ENCODE measurements at places on chromosomes 12 and 14.

- DNase-seq, result no peak
Observed at GRCh38 chr12:46342562-46343033, 30.0 kb downstream of the SLC38A2 start.

DNA sequence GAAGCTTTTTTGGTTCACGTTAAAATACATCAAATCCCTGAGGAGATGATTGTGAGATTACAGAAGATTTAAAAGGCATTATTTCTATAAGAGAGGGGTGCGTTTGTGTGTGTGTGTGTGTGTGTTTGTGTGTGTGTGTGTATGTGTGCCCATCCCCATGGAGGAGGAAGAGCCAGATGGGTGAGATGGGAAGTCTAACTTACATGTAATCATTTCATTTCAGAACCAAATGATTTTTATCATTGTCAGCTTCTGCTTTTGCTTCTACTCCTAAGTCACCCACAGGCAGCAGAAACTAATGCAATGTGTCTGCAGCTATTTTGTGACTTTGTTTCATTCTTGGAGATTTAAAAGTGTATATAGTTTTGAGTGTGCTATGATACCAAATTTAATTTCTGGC lies 68.7 kb downstream of the SLC4A8 start:
- no peak for DNase-seq

DNA sequence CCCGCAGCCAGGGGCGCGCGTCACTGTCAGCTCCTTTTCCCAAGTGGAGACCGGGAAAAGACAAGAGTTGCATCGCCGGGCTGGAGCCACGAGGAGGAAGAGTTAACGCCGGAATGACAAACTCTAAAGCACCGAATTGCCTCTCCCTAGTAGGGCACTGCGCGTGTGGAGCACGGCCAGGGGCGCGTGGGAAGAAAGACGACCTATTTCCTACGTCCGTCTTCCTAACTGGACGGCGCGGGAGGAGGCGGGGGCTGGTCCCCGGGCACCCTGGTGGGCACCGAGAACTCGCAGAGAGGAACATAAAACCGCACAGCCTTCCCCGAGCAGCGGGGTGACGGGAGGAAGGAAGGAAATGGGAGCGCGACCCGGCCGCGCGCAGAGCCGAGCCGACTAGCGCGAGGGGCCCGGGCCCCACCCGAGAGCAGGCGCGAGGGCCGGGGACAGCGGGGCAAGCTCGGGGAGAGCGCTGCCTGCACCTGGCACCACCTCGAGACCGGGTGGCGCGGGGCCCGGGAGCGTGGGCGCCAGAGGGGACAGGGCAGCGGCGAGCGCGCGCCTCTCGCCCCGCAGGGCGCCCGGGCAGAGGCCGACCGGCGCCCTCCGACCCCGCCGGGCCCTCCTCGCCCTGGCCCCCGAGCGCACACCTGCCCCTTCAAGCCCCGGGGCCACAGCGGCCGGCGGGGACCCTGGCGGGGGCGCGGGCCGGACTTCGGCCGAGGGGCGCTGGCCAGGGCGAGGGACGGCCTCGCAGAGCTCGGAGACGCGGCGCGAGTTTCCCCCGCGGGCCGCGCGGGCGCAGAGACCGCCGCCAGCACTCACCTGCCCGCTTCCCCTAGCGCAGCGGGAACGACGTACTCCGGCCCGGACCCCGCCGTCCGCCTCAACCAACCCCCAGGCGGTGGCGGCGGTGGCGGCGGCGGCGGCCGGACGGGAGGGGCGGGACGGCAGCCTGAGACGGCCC lies at the start of gene SETD3:
SETD3 (minus strand) TSS at position 954 of the 964 bp plus-strand sequence. CDS start 15,054 bp downstream, outside the sequence.
- DNase-seq, result peak; percentile 52

GRCh38 chr14:43956741-43957140 lies 550.3 kb downstream of the FSCB start:
- no peak for DNase-seq

DNA sequence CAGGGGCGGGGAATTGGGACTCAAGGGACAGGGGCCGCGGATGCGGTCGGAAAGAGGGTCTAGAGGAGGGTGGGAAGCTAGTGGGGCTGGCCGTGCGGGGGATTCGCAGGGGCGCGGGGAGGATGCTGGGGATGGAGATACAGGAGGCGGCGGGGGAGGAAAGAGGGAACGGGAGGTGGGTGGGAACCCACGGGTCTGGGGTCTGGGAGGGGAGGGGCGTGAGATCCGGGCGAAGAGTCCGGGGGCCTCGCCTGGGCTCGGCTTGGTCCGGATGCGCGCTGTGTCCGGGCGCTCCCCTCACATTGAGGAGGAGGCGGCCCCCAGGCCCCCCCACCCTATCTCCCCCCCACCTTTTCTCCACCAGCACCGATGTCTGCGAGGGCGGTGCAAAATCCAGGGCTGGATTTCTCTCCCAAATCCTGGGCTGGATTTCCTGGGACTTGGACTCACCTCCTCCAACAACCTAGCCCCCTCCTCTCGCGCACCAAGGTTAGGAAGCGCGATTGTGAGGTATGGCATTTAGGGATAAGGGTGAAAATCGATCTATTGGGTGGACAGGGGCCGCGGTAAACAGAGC lies at the start of gene AGAP2:
AGAP2 (minus strand) TSS at position 82 of the 577 bp plus-strand sequence. CDS start 496 bp downstream, outside the sequence.
- DNase-seq, result no peak

GRCh38 chr12:12323591-12323990 lies 26.5 kb downstream of the MANSC1 start:
- no peak for DNase-seq

GRCh38 chr12:31768046-31768445 lies 39.2 kb upstream of the AMN1 start:
- no peak for DNase-seq

DNA sequence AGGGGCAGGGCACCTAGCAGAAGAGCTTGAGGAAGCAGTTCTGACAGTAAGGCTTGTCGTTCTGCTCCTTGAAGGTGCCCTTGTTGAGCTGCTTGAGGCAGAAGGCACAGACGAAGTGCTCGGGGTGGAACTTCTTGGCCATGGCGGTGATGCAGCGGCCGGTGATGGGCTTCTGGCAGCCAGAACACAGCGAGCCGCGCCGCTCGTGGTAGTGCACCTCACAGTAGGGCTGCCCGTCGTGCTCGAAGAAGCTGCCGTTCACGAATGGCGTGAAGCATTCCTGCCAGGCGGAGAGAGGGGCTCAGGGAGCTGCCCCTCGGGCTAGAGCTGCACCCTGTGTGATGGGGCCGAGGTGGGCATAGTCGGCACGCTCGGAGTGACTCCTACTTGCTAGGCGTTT lies 11.4 kb upstream of the RPLP0 start:
- no peak for DNase-seq

DNA sequence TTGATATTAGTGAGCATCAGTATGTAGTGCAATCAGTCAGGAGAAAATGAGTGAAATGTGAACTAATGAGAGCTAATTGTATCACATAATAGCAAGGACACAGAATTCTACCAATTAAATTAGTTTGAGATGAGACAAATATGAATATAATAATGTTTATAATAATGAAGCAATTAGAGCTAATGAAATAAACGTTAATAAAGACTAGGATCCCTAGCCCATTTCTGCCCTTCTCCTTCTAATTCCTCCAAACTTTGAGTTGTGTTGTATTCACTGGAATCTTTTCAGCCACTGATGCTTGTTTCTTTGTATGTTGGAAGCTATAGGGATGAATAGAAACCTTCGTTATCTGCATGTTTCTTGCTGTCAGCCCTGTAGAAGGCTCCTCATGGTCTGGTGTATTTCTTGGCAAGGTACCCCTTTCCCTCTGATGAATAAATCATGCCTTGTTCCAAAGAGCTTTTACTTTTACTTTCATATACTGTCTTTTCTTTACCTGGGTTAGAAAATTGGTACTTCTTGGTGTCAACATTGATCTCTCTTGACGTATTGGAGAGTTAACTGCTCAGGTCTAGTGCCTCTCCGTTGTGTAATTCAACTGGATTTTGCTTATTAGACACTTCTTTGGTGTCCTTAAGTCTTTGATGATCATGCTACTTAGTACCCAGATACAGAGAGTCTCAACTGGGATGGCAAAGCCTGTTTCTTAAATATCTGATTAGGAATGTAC lies 154.8 kb downstream of the PTCSC3 start:
- DNase-seq, result no peak

DNA sequence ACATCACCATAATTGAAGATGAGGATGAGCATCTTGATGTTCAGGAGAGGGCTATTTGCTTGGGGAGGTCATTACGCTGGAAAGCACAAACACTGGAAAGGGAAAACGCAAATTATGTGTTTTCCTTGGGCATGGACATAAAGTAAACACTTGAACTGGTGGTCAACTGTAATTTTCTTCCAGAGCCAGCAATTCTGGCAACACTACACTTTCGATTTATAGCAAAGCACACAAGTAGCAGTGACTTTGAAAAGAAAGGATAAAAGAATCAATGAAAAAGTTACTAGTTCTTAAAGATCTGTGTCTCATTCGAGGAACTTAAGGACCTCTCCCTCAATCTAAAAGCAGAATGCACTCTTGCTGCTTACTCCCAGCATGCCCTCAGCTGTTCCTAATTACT lies 2.2 kb downstream of the CLEC14A start:
- no peak for DNase-seq

- no peak for DNase-seq
Observed at GRCh38 chr12:112375105-112375504, 7.1 kb downstream of the HECTD4 start.

DNA sequence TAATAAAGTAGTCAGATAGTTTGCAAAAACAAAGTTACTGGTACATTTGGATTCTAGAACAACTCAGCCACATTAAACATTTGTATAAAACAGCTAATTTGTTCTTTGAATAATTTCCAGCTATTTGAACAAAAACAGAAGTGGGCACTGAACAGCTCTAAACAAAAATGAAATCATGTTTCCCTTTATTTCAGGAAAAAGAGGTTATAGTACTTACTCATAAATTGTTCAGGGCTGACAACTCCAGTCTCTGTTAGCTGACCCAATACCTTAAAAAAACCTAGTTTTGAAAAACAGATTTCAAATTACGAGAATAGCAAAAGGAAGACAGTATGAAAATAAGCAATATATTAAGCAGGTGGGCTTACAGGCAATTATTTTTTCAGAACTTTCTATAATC lies 8.2 kb downstream of the GNPNAT1 start:
- no peak for DNase-seq

- no peak for DNase-seq
Observed at GRCh38 chr12:32734952-32735351, 20.7 kb downstream of the YARS2 start.

- no peak for DNase-seq
Observed at GRCh38 chr12:32273712-32274111, 125.6 kb upstream of the FGD4 start.

DNA sequence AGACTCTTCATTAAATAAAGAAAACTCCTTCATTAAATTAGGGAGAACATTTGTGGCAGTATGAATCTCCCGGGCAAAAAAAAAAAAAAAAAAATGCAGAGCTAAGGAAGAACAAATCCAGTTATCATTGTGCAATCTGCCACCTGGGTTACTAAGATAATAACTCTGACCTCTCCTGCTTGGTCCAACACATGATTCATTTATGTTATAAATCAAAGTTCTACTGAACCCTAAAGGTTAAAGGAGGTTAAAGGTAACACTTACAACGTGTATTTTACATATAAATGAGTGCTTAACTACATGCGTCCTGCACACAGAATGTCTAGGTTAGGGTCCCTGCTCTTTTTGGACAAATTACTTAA lies 4.2 kb downstream of the TGFB3 start:
- no peak for DNase-seq

- no peak for DNase-seq
Observed at GRCh38 chr14:73833530-73834260, 17.9 kb upstream of the PTGR2 start.

- no peak for DNase-seq
Observed at GRCh38 chr12:54147186-54147585, 41.6 kb downstream of the SMUG1 start.

DNA sequence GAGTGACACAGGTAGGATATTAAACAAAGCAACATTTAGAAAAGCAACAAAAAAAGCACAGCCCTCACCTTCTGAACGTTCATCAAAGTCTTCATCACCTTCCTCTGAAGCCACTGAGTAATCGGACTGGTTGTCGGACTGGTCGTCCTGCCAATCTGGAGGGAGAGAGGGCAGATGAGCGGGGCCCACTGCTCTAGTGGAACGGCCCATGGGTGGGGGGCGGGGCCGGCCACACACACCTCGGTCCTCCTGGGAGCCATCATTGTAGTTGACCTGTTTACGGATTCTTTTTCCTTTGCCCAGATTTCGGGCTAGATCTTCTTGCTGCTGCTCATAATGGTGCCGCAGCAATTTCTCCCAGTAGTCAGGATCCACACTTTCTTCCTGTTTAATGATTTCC lies 14.9 kb upstream of the NOP2 start:
- DNase-seq, result no peak

DNA sequence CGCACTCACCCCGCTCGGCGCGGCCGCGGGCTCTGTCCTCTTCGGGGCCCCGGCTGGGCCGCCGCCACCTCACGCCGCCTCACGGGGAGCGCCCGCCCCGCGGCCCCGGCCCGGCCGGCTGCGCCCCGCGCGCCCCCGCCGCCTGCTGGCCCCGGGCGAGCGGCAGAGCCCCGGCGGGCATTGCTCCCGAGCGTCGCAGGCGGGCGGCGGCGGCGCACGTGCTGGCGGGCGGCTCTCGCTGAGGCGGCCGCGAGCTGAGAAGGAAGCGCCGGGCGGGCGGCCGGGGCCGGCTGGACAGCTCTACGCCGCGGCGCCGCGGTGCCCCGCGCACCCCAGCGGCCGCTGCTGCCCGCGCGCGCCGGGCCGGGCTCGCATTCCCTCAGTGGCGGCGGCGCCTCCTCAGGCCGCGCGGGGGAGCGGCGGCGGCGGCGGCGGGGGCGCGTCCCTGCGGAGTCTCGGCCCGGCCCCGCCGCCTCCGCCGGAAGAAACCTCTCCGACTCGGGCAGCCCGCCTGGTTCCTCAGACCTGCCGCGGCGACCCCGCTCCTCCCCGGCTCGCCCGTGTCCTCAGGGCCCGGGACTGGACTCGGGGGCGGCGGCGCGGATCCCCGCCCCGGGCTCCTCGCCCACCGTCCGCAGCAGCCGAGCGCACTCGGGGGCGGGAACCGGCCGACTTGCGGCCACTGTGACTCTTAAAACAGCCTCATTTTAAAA lies at the start of gene PITPNM2:
PITPNM2 (minus strand) TSS at position 347 of the 713 bp plus-strand sequence. CDS start 116,500 bp downstream, outside the sequence.
- peak; percentile 53 for DNase-seq

GRCh38 chr12:94039199-94039840 lies 109.1 kb upstream of the PLXNC1 start:
- no peak for DNase-seq

DNA sequence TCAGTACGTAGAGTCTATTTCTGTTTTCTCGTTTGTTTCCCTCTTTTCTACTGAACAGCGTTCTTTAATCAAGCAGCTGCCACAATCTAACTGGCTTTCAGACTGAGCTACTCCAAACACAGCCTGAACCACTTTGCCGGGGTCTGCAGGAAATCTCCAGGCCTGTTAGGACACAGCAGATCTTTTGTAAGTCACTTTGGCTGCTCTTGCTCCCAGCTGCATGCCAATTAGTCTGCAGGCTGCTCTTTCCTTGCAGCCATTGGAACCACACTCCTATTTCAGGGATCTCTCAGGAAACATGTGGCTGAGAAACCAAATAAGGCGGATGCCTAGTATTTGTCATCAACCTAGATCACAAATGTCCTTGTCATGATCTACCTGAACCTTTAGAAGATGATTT lies 73.6 kb downstream of the TMTC1 start:
- DNase-seq, result no peak
